ENCODE measurements at places on chromosomes 2 and 18.

DNA sequence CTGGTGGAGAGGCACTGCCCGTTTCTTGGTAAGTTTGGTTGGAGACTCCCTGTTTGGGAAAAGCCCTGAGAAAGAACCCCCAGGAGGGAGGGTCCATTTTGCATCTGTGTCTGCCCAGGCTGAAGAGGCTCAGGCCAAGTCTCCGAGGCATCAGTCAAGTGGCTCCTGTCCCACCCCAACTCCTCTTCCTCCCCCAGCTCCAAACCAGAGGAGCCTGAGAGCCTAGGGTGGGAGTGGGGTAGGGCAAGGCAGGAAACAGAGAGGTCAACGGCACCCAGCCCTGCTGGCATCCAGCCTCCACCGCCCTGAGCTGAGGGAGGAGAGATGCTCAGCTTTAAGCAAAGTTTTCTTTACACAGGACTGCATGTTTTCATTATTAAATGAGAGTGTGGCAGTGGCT is 38.2 kb downstream of the CYP27C1 start:
- no peak overlapping the region for H3K4me3 ChIP-seq
- H3K27me3 ChIP-seq: peaks cover 32% of the 10 kb centered on the region

GRCh38 chr2:215658635-215659305 is 222.9 kb upstream of the FN1 start:
- H3K4me1 ChIP-seq: no peaks in the 10 kb centered on the region
- H3K4me3 ChIP-seq: no peak overlapping the region
- DNase-seq: no peak
- H3K27me3 ChIP-seq: no peaks in the 10 kb centered on the region
- no peaks in the 10 kb centered on the region for H3K36me3 ChIP-seq

GRCh38 chr2:159086826-159087225 is 118.4 kb downstream of the TANC1 start:
- no peaks in the 10 kb centered on the region for H3K36me3 ChIP-seq
- H3K27me3 ChIP-seq: peaks cover 2% of the 10 kb centered on the region
- no peak overlapping the region for H3K4me3 ChIP-seq
- H3K4me1 ChIP-seq: peaks cover 3% of the 10 kb centered on the region

DNA sequence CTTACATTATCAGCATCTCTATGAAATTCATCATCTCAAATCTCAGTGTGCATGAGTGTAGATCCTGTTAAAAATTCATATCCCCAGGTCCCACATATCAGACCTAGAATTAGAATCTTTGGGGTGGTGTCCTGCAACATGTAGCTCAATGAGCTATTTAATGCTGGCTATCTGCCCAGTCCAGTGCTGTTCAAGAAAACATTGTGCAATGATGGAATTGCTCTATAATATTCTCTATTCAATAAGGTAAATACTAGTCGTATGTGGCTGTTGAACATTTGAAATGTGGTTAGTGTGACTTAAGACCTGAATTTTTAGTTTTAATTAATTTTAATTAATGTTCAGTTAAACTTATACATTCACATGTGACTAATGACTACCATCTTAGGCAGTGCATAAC is 127.4 kb downstream of the NOL4 start:
- H3K27ac ChIP-seq: no peak overlapping the region
- H3K4me1 ChIP-seq: no peaks in the 10 kb centered on the region
- H3K27me3 ChIP-seq: no peaks in the 10 kb centered on the region
- DNase-seq: no peak

GRCh38 chr2:230203110-230203676 is 16.6 kb downstream of the SP110 start:
- peak overlapping the region; percentile 66 for H3K27ac ChIP-seq
- peaks cover 58% of the 10 kb centered on the region for H3K36me3 ChIP-seq
- no peaks in the 10 kb centered on the region for H3K27me3 ChIP-seq
- H3K4me1 ChIP-seq: peaks cover 31% of the 10 kb centered on the region
- no peak for DNase-seq
- no peak overlapping the region for H3K4me3 ChIP-seq

- H3K36me3 ChIP-seq: peaks cover 5% of the 10 kb centered on the region
- DNase-seq: no peak
- no peaks in the 10 kb centered on the region for H3K27me3 ChIP-seq
- H3K4me1 ChIP-seq: peaks cover 37% of the 10 kb centered on the region
- H3K4me3 ChIP-seq: no peak overlapping the region
- no peak overlapping the region for H3K27ac ChIP-seq
Measured at GRCh38 chr2:190481339-190481738, 53.2 kb downstream of the NEMP2 start.

DNA sequence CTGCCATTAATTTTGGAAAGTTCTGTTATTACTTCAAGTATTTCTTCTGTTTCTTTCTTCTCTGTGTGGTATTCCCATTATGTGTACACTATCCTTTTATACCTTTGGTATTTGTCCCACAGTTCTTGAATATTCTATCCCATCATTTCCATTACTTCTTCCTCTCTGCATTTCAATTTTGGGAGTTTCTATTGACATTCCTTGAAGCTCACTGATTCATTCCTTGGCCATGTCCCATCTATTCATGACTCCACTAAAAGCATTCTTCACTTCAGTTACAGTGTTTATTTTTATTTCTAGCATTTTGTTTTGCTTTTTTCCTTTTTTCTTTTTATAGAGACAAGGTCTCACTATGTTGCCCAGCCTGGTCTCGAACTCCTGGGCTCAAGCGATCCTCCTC is 30.3 kb downstream of the PROC start:
- no peaks in the 10 kb centered on the region for H3K27me3 ChIP-seq
- H3K4me3 ChIP-seq: no peak overlapping the region
- peaks cover 4% of the 10 kb centered on the region for H3K36me3 ChIP-seq
- no peaks in the 10 kb centered on the region for H3K4me1 ChIP-seq
- no peak overlapping the region for H3K27ac ChIP-seq

DNA sequence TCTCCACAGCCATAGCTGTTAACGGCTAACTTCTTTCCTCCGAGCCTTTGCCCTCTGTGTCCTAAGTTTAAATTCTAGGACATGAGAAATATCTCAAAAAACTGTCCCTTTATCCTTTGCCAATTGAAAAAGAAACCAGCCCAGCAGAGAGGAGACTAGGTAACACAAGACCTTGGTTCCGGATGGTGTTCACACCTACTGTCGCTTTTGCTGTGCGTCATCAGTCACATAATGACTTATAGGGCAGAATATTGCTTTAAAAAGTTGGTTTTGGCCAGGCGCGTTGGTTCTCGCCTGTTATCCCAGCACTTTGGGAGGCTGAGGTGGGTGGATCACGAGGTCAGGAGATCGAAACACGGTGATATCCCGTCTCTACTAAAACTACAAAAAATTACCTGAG is 66.2 kb downstream of the SP3 start:
- peaks cover 6% of the 10 kb centered on the region for H3K36me3 ChIP-seq
- H3K4me3 ChIP-seq: peak overlapping the region; percentile 75
- no peak for DNase-seq
- H3K4me1 ChIP-seq: peaks cover 24% of the 10 kb centered on the region

DNA sequence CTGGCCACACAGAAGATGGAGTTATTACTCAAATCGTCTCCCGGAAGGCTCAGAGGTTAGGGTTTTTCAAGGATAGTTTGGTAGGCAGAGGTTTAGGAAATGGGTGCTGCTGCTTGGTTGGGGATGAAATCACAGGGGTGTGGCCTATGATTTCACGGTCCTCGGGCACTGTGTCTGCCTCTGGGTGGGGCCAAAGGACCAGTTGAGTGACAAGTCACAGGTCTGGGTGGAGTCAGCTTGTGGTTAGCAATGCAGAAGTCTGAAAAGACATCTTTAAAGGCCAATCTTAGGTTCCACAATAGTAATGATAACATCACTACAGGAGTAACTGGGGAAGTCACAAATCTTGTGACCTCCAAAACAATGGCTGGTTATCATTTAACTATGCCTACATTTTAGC is 387.8 kb downstream of the ZNF521 start:
- no peak overlapping the region for H3K27ac ChIP-seq
- no peak for DNase-seq
- no peaks in the 10 kb centered on the region for H3K27me3 ChIP-seq

DNA sequence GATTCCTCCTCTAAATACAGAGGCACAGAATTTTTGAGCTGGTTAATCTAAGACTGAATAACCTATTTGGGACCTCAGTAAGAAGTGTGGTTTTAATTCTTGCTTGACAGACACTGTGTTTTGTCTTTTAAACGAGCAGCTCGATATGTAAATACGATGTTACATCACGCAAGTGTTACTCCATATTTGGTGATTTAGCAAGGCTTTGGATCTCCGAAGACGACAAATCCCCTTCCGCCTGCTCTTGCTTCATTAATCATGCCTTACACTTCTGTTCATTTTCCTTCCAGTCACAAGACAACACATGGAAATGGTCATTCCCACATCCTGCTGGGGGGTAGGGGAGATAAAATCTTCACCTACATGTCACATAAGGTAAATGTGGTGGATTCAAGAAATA is 9.4 kb downstream of the BCL11A start:
- peaks cover 80% of the 10 kb centered on the region for H3K27me3 ChIP-seq
- H3K36me3 ChIP-seq: peaks cover 4% of the 10 kb centered on the region
- H3K27ac ChIP-seq: no peak overlapping the region
- DNase-seq: no peak

GRCh38 chr18:3911413-3911812 is 461.4 kb downstream of the TGIF1 start:
- DNase-seq: no peak
- no peak overlapping the region for H3K27ac ChIP-seq
- no peaks in the 10 kb centered on the region for H3K4me1 ChIP-seq
- H3K27me3 ChIP-seq: no peaks in the 10 kb centered on the region

GRCh38 chr2:227368574-227368973 is 10.5 kb downstream of the TM4SF20 start:
- no peak for DNase-seq
- H3K4me3 ChIP-seq: no peak overlapping the region
- no peaks in the 10 kb centered on the region for H3K4me1 ChIP-seq
- no peak overlapping the region for H3K27ac ChIP-seq
- no peaks in the 10 kb centered on the region for H3K36me3 ChIP-seq
- peaks cover 22% of the 10 kb centered on the region for H3K27me3 ChIP-seq

- H3K27me3 ChIP-seq: no peaks in the 10 kb centered on the region
- H3K4me1 ChIP-seq: peaks cover 14% of the 10 kb centered on the region
- H3K36me3 ChIP-seq: peaks cover 7% of the 10 kb centered on the region
- no peak for DNase-seq
- no peak overlapping the region for H3K27ac ChIP-seq
- no peak overlapping the region for H3K4me3 ChIP-seq
Measured at GRCh38 chr2:31920962-31921361, 89.8 kb downstream of the MEMO1 start.

DNA sequence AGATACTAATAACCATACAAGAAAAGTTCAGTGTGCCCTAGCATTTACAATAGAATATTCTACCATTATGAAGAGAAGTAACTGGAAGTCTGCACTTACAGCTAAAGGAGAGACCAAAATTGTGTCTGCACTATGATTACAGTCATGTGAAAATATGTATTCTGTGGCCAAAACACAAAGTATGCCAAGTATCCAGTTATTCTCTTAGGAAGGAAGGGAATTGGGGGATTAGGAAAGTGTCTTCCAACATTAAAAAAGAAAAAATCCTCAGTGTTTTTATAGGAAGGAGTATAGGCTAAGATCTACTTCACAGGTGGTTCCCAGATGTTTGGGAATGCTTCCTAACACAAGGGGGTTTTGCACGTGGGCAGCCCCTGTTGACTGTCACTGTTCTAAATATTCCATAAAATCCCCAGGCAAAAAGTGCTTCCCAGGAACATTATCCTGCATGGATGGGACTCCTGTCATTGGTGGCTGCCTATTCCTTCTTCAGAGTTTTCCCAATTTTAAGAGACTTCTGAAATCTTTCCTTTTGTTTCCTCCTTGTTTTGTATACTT is 180.2 kb upstream of the KLHL29 start:
- no peak for DNase-seq
- no peaks in the 10 kb centered on the region for H3K36me3 ChIP-seq
- no peak overlapping the region for H3K4me3 ChIP-seq
- H3K27ac ChIP-seq: no peak overlapping the region
- H3K4me1 ChIP-seq: no peaks in the 10 kb centered on the region

DNA sequence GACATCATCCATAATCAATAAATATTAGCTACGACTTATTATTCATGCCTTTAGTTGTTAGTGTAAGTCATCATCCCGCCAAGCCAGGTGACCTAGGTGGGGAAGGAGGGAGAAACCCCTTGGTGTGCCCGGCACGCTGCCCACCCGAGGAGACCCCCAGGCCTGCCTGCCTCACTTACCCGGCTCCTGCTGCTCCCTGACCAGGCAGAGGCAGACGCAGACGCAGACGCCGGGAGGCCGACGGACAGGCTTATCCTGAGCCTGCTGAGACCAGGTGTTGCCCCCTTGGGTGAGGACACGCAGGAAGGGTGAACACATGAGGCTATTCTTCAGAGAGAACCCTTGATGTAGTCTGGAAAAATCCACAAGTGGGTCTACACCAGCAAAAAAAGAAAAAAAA is 401.8 kb downstream of the GALR1 start:
- no peak for DNase-seq
- H3K36me3 ChIP-seq: no peaks in the 10 kb centered on the region
- peaks cover under 1% of the 10 kb centered on the region for H3K4me1 ChIP-seq
- H3K27ac ChIP-seq: no peak overlapping the region

DNA sequence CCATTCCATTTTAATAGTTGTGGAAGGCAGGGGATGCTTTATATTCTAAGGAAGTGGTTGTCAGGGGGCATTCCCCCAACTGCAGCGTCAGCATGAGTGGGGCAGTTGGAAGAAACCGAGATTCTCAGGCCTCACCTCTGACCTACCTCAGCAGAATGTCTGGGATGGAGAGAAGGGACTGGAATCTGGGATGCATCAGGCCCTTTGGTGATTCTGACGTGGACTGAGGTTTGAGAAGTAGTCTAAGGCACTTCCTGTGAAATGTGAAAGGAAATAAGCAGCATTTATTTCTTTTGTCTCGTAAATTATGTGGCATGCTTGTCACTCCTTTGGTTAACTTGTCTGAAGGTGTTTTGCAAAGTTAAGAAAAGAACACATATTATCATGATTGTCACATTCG is 540.7 kb upstream of the NETO1 start:
- no peak for DNase-seq
- no peaks in the 10 kb centered on the region for H3K4me1 ChIP-seq
- H3K27me3 ChIP-seq: no peaks in the 10 kb centered on the region

DNA sequence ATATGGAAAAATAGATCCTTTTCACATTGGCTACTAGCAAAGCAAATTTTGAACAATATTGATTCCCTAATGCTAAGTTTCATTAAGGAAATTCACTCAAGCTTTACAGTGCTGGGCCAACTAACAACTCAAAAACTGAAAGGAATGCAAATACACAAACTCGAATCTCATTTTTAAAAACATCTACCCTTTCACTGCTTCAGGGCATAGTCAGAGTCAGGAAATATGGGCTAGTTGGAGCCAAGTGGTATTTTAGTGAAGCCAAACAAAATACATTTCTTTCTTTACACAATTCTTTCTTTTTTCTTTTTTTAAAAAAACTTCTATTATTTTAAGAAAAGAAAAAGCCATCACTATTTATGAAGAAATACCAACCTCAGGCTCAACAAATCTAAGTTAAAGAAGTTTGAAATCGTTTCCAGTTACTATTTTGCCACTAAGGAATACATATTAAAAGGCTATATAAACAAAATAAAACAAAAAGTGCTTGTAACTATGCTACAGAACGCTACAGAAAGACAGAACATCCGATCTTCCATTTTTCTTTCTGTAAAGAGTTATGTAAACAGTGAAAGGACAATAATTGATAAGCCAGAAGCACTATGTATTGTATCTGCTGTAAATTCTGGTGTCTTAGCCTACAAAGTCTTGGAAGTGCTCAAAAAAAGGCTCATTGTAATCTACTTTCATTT is 113.6 kb upstream of the STK17B start:
- H3K4me1 ChIP-seq: peaks cover 19% of the 10 kb centered on the region
- no peaks in the 10 kb centered on the region for H3K36me3 ChIP-seq
- no peak for DNase-seq
- no peaks in the 10 kb centered on the region for H3K27me3 ChIP-seq
- H3K4me3 ChIP-seq: no peak overlapping the region
- no peak overlapping the region for H3K27ac ChIP-seq
